HS-5 (cell line): ENCODE measurements at places on chromosomes 7 and 10.
A peak's percentile ranks its signal among the peaks of the same experiment; 100 is the strongest.

GRCh38 chr7:76044375-76044865 lies 3.4 kb downstream of the STYXL1 start:
- DNase-seq, result no peak

GRCh38 chr7:18553605-18554003 lies 58.1 kb downstream of the HDAC9 start:
- DNase-seq, result no peak

DNA sequence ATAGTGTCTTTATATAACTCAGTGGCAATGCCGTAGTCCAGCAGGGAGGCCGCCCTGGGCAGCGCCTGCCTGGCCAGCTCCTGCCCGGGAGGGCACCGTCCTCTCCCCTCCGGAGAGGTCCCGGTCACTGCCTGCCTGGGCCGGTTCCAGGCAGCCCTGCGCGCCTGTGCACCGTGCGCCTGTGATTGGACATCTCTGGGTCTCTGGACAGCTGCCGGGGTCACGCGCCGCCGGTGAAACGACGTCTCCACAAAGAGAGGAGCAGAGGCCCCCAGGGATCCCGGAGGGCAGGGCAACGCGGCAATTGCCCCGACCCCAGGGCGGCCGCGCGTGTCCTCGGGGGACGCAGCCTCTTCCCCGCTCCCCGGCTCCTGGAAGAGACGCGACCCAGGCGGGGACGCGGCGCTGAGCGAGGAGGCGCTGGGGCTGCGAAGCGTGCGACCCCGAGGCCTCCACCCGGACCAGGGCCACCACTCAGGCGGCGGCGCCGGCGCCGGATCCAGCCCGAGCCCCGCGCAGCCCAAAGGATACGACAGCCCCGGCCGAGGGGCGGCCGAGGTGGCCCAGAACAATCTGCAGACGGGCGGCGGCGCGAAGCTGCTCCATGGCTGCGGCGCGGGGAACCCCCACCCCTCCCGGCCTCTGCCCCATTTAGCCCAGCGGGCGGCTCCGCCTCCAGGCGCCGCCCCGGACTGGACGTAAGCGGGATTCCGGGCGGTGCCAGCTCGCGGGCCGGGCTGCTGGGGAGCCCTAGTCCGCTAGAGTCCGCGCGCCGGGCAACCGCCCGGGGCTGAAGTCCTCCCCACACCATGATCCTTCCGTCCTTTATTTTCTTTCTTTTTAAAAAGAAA lies at the start of gene PHYH:
PHYH (minus strand) TSS at position 628 of the 851 bp plus-strand sequence; CDS start at position 606, 22 bp downstream.
- no peak for DNase-seq

- peak; percentile 66 for DNase-seq
Observed at GRCh38 chr7:80542398-80542797, 30.5 kb upstream of the GNAT3 start.

- DNase-seq, result no peak
Observed at GRCh38 chr7:1564603-1565022, 5.2 kb downstream of the PSMG3 start.

DNA sequence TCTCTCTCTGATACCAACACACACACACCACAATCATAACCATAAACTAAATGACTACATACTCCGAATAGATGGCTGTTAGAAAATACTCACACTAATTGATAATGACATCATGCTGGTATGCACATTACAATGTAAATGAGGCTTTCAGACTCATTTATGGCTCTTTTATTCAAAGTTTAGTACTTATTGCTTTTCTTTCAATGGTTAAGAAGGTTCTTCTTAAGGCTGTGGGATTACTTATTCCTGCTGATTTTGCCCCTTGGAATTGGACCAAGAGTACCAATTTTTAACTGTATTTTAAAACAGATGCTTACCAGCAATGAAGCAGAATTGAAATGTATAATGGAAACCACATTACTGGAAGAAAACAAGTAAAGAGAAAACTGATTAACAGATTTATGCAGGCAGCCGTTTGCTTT lies 20.6 kb upstream of the CABCOCO1 start:
- no peak for DNase-seq

DNA sequence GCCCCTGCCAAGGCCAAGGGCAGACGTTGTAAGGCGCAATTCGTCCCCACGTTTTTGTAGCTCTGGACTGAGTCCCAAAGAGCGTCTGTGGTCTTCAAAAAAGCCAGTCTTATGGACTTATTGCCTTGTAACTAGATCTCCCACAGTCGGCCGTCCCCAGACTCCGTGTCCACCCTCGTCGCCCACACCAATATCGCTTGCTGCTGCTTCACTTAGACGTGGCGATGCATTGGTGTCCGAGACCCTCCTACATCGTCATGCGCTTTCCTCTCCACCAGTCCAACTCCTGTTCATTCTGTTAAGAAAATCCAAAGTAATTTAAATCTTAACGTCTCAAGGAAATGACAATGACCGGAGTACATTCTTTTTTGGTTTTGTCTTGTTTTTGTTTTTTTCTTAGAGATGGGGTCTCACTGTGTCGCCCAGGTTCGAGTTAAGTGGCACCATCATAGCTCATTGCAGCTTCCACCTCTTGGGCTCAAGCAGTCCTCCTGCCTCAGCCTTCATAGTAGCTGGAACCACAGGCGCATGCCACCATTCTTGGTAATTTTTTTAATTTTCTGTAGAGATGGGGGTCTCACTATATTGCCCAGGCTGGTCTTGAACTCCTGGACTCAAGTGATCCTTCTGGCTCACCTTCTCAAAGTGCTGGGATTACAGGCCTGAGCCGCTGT lies 851 bp downstream of the KIFBP start:
- DNase-seq, result no peak

DNA sequence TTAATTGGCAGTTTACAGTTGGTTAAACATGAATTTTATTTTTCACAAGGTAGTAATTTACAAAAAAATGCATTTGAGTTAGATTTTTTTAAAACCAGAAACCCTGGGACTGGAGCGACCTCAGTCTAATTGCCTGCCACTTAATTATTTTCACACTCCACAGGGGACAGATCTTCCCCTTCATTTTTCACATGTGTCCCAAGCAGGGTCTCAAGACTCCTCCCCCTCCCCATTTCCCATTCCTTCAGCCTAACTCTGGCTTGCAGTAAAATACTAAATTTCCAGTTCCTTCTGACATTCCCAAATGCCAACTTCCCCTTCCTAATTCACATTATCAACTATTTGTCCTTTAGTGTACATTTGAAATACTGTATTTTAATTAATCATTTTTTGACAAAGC lies 948 bp downstream of the ZNF138 start:
- DNase-seq, result no peak

DNA sequence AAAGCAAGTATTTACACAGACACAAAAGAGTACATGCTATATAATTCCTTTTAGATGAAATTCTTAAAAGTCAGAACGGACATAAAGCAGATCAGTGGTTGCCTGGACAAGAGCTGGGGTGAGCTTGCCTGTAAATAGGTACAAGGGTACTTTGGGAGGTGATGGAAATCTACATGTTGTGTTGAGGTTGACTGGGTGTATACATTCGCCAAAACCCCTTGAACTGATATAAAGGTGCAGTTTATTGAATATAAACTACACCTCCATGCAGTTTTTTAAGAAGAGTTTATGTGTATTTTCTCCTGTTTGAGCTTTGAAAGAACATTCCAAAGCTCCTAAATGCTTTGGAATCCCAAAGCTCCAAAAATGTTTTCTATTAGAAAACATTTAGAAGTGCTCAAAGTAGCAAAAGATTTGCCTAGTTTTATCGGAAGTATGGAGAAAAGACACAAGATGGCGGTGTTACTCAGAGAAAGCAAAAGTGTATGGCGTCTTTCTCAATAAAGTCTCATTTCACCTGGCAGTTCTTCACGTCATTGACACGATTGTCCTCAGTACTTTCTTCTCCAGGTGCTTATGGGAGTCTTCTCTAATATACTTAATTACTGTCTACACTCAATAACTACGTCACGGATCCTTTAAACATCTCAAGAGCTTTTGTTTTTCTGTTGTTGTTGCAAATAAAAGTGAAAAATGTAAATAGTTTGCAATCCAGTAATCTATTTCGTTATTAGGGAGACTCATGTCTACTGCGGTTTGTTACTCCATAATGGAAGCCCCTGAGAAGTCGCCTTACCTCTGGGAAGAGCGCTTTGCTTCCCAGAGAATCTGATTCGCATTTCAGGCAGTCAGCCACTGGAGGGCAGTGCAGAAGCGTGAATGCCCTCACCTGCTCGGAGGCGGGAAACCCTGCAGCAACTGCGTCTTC lies 14.7 kb upstream of the SEC61G start:
- DNase-seq, result peak; percentile 45

GRCh38 chr10:96358851-96359540 lies at the start of gene OPALIN:
Gene OPALIN, minus strand, starts transcription at chr10:96359002. Its CDS starts 106 bp downstream, at chr10:96358896.
- DNase-seq, result no peak

DNA sequence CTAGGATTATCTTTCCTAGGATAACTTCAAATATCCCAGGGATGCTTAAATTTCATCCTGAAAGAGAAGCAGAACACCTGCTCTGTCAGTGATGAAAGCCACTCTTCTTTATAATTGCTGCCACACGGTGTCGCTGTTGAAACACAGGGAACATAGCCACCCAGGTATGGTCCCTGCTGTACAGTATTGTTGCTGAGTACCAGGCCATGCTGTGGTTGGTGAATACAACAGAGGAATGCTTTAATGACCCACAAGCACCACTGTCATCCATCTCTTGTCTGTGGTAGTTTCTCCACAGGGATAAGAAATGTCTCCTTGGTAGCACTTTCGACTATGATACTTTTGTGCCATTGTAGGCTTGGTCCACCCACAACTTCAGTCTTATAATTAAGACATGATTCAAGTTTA lies 70.6 kb upstream of the STARD3NL start:
- peak; percentile 37 for DNase-seq

- DNase-seq, result no peak
Observed at GRCh38 chr10:128973221-128973620, 493.8 kb upstream of the MGMT start.

DNA sequence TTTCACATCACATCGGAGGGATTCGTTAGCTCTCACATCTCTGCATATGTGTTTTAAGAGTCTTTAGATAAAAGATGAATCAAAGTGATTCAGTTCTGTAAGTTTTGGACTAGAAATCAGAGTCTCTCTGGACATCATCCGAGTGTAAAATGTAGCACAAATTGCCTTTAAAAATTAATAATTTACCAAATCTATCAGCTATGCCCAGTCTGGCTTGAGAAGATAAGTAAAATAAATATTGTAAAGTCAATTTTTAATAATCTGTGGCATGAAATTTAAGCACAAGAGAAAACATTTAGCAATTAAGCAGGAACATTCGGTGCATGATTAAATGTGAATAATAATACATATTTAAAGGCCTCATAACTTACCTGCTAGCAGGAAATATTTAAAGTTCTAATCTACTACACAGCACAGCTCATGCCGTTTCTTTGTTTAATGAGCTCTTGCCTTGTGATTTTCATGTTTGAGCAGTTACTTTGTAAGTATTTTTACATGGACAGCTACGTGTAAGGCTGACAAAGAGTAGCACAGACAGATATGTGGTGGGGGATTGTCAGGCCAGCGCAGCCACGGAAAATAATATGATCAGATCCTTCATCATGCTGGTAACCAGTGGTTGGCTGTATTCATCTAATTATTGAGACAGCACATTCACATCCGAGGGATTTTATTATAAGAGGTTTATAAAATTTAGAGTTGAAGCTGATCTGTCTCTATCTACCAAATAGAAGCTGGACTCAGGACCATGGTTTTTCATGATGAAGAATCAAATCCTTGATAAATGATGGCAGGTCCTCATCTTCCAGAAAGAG lies 317.3 kb downstream of the ADARB2 start:
- no peak for DNase-seq

DNA sequence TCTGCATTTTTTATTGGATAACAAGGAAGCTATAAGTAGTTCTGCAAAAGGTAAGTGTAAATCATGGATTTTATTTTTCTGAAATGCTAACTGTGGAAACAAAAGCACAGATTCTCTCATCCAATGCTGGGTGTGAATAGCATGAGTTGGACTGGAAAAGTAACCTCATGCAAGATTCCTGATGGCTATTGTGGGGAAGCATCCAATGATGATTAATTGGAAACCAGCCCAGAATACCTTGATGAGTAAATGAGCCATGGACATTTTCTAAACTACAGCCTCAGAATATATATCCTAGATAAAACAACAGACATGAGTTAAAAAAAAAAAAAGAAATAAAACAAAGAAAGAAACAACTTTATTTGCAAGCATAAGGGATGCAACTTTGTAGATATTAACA lies 934.6 kb downstream of the CCSER2 start:
- no peak for DNase-seq

GRCh38 chr7:150363370-150363769 lies 5.3 kb upstream of the REPIN1 start:
- no peak for DNase-seq

DNA sequence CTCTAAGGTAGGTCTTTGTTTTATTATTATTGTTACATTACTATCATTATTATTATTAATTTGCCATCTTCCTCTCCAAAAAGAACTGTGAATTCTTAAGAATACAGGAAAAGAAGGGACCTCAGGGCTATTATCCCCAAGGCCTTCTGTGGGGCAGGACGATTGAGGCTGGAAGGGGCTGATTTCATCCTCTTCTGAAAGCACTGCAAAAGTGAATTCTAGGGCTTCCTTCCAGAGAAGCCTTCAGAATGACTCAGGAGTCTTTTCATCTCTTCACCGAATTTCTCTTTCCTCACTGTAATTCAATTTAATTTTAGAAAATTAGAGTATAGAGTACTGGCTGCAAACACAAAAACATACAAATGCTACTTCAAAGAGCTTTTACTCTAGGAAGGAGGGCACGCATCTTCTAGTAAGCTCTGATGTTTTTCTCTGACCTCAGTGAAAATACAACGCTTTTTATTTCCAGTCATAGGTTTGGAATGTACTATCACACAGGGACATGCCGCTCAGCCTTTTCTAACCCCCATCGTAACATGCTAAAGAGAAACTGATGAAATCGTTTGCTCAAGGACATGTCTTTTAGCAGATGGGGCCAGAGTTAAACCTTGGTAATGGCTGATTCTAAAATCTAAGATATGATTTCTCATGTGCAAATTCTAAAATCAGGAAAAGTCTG lies 280.2 kb upstream of the PITRM1 start:
- peak; percentile 44 for DNase-seq

DNA sequence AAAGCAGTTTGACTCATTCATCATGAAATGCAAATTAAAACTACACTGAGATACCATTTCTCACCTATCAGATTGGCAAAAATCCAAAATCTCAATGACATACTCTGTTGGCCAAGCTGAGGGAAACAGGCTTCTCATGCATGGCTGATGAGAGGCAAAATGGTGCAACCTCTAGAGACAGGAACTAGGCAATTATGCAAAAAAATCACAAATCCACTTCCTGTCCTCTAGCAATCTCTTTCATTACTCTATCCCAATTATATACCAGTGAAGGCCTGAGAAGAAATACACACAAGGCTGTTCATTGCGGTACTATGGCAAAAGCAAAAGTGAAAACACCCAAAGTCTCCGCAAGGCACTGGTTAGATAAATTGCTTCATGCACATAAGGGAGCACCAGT lies 25.9 kb upstream of the PTPRN2 start:
- no peak for DNase-seq

- DNase-seq, result no peak
Observed at GRCh38 chr7:158492367-158492764, 95.3 kb downstream of the PTPRN2 start.

GRCh38 chr7:116542618-116543017 lies 17.8 kb downstream of the CAV1 start:
- no peak for DNase-seq

- DNase-seq, result no peak
Observed at GRCh38 chr7:64602086-64602485, 39.2 kb upstream of the ZNF680 start.
